ENCODE measurements at places on chromosomes 4 and X. TPM values are rescaled to one million over a fixed set of nuclear protein-coding genes. Genes with fewer than 3 reads are reported as not detected.

The TMPRSS11F gene
- not detected for total RNA-seq

The SRPK3 gene
- total RNA-seq, result 0.39 TPM

The VSIG4 gene
- total RNA-seq, result under 0.01 TPM

The CT45A3 gene
- not detected for total RNA-seq

The CT45A5 gene
- not detected for total RNA-seq

The SOWAHD gene
- total RNA-seq, result not detected

The NAT8L gene
- total RNA-seq, result under 0.01 TPM

The CT45A7 gene
- total RNA-seq, result not detected

All from subcutaneous preadipocyte (primary cell).